ENCODE measurements at places on chromosomes 3 and 15.
A peak's percentile ranks its signal among the peaks of the same experiment; 100 is the strongest.

DNA sequence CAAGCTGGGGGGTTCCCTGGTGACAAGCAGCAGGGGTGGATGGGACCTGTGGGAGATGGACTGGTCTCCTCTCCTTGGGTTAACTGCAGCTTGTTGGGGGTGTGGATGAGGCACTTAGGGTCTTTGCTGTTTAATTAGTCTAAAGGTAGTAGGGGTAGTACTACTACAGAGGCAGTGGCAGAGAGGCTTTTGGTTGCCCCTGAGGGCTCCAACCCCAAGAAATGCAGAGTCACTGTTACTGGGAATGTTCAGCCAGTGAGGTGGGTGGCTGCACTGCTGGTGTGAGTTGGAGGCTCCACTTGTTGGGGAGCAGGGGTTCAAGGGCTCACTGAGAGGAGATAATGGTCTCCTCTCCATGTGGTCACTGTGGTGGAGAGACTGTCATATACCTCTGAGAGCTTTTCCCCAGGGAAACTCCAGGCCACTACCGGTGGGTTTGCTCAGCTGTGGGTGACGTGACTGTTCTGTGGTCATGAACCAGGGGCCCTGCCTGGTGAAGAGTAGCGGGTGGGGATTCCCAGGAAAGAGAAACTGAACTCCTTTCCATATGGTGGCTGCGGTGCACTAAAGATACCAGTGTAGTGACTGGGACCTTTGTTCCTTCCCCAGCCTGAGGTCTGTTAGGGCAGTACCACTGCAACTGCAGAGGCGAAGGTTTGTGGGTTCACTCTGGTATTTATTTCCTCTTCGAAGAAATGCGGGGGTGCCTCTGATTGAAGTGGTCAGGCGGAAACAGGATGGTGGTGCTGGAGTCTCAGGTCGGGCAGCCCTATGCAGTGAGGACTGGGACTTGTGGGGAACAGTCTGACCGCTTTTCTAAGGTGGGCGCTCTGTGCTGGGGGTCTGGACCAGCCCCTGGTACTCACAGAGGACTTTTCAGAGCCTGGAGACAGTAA, 68.9 kb upstream of the TNFSF10 start:
- no peak for DNase-seq

DNA sequence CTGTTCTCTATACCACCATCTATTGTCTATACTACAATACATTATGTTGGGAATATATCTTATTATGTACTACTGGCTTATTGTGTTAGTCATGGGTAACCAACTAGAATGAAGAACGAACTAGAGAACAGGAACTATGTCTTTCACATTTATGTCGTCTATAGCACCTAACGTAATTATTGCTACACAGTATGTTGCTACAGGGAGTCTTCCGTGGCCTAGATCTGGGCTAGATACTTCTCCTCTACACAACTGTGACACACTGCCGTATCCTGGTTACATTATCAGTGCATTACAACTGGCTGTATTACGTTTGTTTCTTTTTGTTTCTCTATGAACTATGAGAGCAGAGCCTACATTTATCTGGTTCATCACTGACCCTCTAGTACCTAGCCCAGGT, 34.0 kb downstream of the SCG5 start:
- no peak for DNase-seq

GRCh38 chr15:40941068-40941527, 12.0 kb downstream of the DLL4 start:
- no peak for DNase-seq

DNA sequence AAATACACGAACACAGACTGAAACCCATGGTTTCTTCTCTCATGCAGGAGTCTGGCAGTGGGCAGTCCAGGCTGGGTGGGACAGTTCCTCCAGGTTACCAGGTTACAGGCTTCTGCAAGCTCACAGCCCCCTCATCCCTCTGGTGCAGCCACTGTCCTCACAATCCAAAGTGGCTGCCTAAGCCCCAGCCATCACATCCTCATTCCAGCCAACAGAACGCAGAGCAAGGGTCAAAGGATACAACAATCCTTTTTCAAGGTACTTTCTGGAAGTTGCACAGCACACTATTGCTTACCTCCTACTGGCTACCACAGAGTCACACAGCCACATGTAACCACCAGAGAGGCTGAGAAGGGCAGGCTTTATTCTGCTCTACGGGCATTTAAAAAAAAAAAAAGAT, 154.6 kb downstream of the NUP210 start:
- DNase-seq: no peak

GRCh38 chr15:45980366-45980765, 345.5 kb downstream of the SQOR start:
- no peak for DNase-seq

DNA sequence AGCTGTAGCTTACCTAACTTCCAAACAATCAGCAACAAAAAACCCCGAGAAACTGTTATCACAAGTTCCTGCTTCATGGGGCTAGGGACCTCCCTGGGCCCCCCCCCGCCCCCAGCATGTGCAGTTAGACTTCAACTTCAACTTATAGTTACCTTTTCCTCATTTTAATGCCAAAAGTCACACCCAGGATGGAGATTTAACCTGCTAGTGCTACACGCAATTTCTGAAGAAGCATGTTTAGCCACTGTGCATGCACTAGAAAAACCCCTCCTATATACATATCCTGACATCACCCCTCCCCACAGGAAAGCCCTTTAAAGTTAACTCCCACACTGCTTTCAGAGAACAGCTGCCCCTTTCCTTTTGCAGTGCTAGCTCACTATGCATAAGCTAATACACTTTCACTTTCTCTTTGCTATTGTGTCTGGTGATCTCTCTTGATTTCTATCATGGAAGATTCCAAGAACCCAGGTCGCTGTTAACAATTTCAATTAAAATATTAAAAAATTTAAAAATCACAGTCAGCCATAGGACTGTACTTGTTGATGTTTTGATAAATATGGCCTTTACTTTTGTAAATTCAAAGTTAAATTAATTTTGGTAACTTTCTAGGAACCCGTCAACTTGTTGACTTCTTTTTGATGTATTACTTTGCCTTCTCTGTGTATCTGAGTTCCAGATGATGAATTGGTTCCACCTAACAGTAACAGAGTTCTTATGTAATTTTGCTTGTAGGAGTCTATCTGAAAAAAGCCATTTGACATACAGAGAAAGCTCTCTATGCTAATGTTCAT, 75.2 kb upstream of the ACAD9 start:
- peak; percentile 57 for DNase-seq

- DNase-seq: no peak
Measured at GRCh38 chr3:180018543-180018942, 18.2 kb downstream of the PEX5L start.

DNA sequence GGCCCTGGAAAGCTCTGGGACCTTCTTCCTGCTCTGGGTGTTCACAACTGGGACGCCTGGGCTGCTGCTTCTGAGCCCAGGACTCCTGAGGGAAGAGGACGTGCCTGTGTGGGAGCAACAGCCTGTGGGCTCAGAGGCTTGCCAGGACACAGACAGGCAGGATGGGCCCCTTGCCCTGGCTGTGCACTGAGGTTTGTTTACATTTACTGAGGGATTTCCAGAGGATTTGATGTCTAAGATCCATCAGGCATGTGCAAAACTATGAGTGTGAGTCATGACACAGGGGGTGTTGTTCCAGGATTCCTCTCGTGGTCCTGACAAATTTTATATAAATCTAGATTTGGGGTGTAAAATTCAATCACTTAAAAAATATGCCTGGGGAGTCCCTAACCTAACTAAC, 10.6 kb downstream of the CCR9 start:
- DNase-seq: peak; percentile 80

GRCh38 chr3:79263423-79263822, 504.4 kb downstream of the ROBO1 start:
- DNase-seq: no peak

- no peak for DNase-seq
Measured at GRCh38 chr3:64568895-64569517, 118.8 kb downstream of the ADAMTS9 start.

DNA sequence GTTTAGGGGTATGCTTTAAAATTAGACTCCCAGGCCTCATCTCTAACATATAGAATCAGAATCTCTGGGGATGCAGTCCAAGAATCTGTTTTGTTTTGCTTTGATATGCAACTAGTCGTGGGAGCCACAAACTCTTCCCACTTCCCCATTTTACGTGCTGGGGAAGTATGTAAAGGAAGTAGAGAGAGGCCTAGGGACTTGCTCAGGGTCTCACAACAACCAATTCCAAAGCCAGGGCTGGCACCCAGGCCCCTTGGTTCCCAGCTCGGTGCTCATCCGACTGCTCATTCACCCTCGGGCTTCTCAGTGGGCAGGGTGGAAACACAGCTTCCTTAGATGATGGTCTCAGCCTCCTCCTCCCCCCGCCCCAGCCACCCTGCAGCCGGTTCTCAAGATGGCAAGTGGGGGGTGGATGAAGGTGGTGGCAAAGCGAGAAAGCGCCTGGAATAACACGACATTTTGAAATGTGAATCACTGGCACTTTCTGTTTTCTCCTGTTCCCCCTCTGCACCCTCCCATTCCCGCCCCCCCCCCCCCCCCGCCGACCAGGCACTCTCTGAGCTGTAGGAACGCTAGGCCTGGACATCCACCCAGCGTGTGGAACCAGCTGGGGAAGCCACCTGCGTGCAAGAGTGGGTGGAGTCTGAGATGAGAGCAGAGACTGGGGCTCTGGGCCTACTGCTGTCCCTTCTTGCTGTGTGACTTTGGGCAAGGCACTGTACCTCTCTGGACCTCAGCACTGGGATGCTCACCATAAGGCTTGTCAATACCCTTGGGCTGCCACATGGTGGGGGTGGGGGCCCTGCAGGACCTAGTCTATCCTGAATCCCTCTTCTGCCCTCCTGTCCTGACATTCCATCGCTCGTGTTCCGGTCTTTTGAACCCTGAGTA, 214.5 kb downstream of the RPLP1 start:
- no peak for DNase-seq

DNA sequence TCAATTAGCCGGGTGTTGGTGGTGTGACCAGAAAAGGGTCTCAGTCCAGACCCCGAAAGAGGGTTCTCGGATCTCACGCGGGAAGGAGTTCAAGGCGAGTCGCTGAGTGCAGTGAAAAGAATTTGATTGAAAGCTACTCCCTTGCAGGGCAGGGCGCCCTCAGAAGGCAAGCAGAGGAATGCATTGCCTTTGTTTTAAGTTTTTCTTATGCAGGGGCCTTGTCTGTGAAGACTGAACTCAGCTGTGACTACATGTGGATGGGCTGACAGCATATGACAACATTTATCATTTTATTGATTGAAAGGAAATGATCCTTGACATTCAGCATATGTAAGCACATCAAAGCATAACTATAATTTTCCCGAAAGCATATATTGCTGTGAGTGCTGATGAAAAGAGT, 11.8 kb downstream of the CPN2 start:
- DNase-seq: no peak

GRCh38 chr3:53571264-53571663, 76.9 kb downstream of the CACNA1D start:
- DNase-seq: no peak

DNA sequence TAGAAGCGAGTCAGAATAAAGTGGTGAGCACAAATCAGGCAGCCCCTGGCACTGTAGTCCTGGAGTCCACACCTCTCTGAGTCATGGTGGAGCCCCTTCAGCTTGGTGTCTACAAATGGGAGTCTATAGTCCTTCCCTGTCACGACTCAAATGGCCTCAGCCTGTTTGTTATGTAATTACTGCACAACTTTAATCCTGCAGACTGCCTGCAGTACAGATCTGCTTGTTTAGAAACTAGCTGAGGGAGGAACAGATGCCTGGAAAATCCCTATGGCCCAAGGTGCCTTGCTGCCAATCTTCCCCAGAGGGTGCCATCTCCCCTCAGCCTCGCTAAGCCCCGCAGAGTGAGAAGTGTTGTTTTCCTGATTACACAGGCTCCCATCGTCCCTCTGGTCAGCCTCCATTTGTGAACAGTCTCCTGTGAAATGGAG, 3.9 kb upstream of the CXCR6 start:
- no peak for DNase-seq

GRCh38 chr15:86073281-86073680, 6.4 kb upstream of the AGBL1 start:
- no peak for DNase-seq

GRCh38 chr3:161409858-161410257, 38.5 kb upstream of the SPTSSB start:
- no peak for DNase-seq

All from adipocyte (in vitro differentiated cells).